ENCODE measurements at places on chromosomes 7 and 10. TPM values are rescaled to one million over a fixed set of nuclear protein-coding genes. Genes with fewer than 3 reads are reported as not detected.

The NUDT13 gene
- 2.1 TPM for total RNA-seq

The ANXA8 gene
- total RNA-seq = not detected

The NUTM2A gene
- 1.7 TPM for total RNA-seq

The NKX2-3 gene
- total RNA-seq = not detected

The MYL7 gene
- not detected for total RNA-seq

The TRIM50 gene
- total RNA-seq = not detected

The TMEM168 gene
- total RNA-seq = 18.1 TPM

The HOXA7 gene
- 1.7 TPM for total RNA-seq

The EBLN1 gene
- not detected for total RNA-seq

The SUGCT gene
- total RNA-seq = 11.6 TPM

The FFAR4 gene
- 0.34 TPM for total RNA-seq

The SLC16A12 gene
- total RNA-seq = 1.7 TPM

The PLEKHS1 gene
- not detected for total RNA-seq

The ADCY1 gene
- 1.3 TPM for total RNA-seq

The LRRC18 gene
- total RNA-seq = not detected

The SPAG6 gene
- not detected for total RNA-seq

The CDH23 gene
- total RNA-seq = 14.4 TPM

The FKBP6 gene
- not detected for total RNA-seq

The DLD gene
- total RNA-seq = 99.9 TPM

The FGL2 gene
- 217 TPM for total RNA-seq

The TM9SF3 gene
- total RNA-seq = 90.1 TPM

The JCAD gene
- 42.4 TPM for total RNA-seq

The FAS gene
- 17.6 TPM for total RNA-seq

The UNC5B gene
- 2.7 TPM for total RNA-seq

The DLX5 gene
- 0.26 TPM for total RNA-seq

The RET gene
- 2.2 TPM for total RNA-seq

The LBX1 gene
- not detected for total RNA-seq

The LRRN3 gene
- 0.42 TPM for total RNA-seq

The NPY4R2 gene
- not detected for total RNA-seq
